ENCODE measurements at places on chromosomes 12 and 14. TPM values are rescaled to one million over a fixed set of nuclear protein-coding genes. Genes with fewer than 3 reads are reported as not detected.

The TMTC1 gene
- 0.50 TPM for total RNA-seq

The TMEM179 gene
- not detected for total RNA-seq

The PLEK2 gene
- total RNA-seq = not detected

The ERBB3 gene
- total RNA-seq = not detected

The OR6C68 gene
- not detected for total RNA-seq

The DTX1 gene
- total RNA-seq = 4.0 TPM

The ADAMTS20 gene
- not detected for total RNA-seq

The AQP6 gene
- not detected for total RNA-seq

The CCDC85C gene
- 2.8 TPM for total RNA-seq

The CLEC7A gene
- total RNA-seq = 7.7 TPM

The TAS2R8 gene
- total RNA-seq = not detected

The CPSF6 gene
- total RNA-seq = 95.4 TPM

The SIX4 gene
- not detected for total RNA-seq

The SPX gene
- 1.2 TPM for total RNA-seq

The CMKLR1 gene
- total RNA-seq = 63.2 TPM

The DDX11 gene
- total RNA-seq = 25.6 TPM

The SOAT2 gene
- not detected for total RNA-seq

The SERPINA10 gene
- not detected for total RNA-seq

The VDR gene
- total RNA-seq = 1.1 TPM

The ATP23 gene
- 6.3 TPM for total RNA-seq

The LRRIQ1 gene
- not detected for total RNA-seq

The RASAL1 gene
- total RNA-seq = not detected

The SOX5 gene
- not detected for total RNA-seq

The SIVA1 gene
- total RNA-seq = 74.8 TPM

The CEP170B gene
- total RNA-seq = 0.30 TPM

The TEP1 gene
- total RNA-seq = 76.3 TPM

The MRPS35 gene
- total RNA-seq = 16.7 TPM

The YY1 gene
- 92.6 TPM for total RNA-seq

The RFC5 gene
- 11.9 TPM for total RNA-seq

The SPTSSA gene
- total RNA-seq = 4.9 TPM

The MSI1 gene
- total RNA-seq = not detected

The MAP3K9 gene
- 3.6 TPM for total RNA-seq

The RNASE9 gene
- not detected for total RNA-seq

The SYCP3 gene
- total RNA-seq = 3.2 TPM

The IGF1 gene
- total RNA-seq = not detected

The CLEC4A gene
- total RNA-seq = 1.7 TPM

The JDP2 gene
- 1.9 TPM for total RNA-seq

The SLC7A8 gene
- 1.2 TPM for total RNA-seq

The IFI27 gene
- 1.3 TPM for total RNA-seq

The SMIM41 gene
- not detected for total RNA-seq

The INSM2 gene
- total RNA-seq = not detected

The HOXC12 gene
- not detected for total RNA-seq

The SCN8A gene
- total RNA-seq = 0.65 TPM

The MGST1 gene
- 0.63 TPM for total RNA-seq

The NYNRIN gene
- 0.53 TPM for total RNA-seq

The HOXC4 gene
- total RNA-seq = 3.2 TPM
